Activated T-cell treated with anti-CD3 and anti-CD28 coated beads, Interleukin-2, amount 50 U/mL, for 4 hours (primary cell): ENCODE measurements at places on chromosomes 2 and 18. TPM values are rescaled to one million over a fixed set of nuclear protein-coding genes. Genes with fewer than 3 reads are reported as not detected.

Gene CCDC148
- total RNA-seq: 0.14 TPM

Gene ETAA1
- total RNA-seq: 10.4 TPM

Gene WDR12
- total RNA-seq: 172 TPM

Gene REG1B
- total RNA-seq: 3.8 TPM

Gene IRS1
- 4.6 TPM for total RNA-seq

Gene DHRS9
- total RNA-seq: 3.6 TPM

Gene C1QL2
- total RNA-seq: not detected
